Progenitor cell of endocrine pancreas (in vitro differentiated cells): ENCODE measurements at places on chromosomes 16 and 17.

GRCh38 chr17:12301551-12301950 is 280.9 kb downstream of the MAP2K4 start:
- DNase-seq, result no peak

GRCh38 chr16:67999985-68000384 is 701 bp upstream of the DPEP2 start:
- DNase-seq, result no peak

- no peak for DNase-seq
Observed at GRCh38 chr16:58495521-58496331, 4.2 kb upstream of the NDRG4 start.

DNA sequence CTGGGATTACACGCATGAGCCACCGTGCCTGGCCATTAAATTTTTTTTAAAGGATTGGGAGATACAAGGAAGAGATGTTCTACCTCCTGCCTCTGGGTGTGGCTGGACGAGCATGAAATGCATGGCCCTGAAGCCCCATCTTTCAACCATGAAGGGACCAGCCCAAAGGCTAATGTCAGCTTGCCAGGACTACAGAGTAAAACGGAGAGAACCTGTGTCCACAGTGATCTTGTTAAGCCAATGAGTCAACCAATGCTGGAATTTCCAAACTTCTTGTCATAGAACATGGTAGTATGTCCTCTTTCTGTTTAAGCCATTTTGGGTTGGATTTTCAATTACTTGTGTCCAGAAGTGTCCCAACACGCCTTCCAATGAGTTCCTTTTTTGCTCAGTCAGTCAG is 71.3 kb downstream of the RTN4RL1 start:
- DNase-seq, result no peak

DNA sequence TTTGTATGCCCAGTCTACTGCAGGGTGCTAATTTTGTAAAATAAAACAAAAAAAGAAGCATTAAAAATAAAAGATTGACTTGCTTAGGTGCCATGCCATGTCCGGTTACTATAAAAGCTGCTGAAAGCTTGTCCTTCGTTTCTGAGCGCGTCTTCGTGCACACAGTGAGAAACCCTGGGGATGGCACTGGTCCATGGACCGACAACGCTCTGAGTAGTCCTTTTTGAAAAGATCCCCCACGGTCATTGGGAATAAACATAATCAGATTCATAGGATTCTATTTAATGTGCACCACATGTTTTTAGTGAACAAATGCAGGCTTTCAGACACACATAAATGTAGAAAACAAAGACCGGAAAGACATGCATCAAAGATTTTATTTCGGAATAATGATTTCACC is 146.3 kb downstream of the XYLT1 start:
- no peak for DNase-seq

DNA sequence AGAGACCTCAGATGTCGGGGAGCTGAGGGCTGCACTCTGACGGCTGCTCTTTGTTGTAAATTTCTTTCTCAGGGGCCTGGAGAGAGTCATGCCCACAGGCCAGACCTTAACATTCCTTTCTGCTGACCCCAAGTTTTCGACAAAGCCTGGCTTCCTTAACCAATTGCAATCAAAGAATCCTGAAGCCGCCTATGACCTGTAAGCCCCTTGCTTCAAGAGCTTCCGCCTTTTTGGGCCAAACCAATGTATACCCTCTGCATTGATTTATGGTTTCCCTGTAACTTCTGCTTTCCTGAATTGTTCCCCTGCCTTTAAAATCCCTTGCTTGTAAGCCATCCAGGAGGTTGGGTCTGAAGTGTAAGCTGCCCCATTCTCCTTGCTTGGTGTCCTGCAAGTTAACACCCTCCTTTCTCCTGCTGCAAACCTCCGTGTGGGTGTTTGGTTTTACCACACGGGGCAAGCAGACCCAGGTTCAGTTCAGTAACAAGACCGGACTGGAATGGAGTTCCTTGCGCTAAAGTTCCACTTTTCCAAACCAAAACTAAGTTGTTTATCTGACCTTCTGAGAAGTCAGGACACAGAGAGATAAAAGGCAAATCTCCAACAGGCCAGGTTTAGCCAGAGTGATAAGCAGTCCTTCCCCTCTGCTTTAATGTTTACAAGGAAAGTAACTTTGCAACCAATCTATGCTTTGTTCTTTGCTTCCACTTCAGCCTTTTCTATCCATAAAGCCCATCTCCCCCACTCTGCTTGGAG is 141.6 kb downstream of the KCNJ12 start:
- no peak for DNase-seq

- DNase-seq, result no peak
Observed at GRCh38 chr16:30728899-30729672, 19.1 kb upstream of the PHKG2 start.

DNA sequence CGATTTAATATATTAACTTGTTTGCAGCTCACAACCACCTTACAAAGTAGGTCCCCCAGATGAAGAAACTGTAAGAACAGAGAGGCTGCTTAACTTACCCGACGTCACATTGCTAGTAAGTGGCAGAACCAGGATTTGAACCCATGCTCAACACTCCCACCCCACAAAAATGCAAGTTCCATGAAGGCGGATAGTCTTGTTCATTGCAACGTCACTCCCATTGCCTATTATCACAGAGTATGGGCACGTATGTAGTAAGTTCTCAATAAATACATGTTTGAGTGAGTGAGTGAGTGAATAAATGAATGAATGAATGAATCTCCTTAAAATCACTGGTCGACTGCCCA is 1.1 kb downstream of the USP31 start:
- DNase-seq, result no peak

DNA sequence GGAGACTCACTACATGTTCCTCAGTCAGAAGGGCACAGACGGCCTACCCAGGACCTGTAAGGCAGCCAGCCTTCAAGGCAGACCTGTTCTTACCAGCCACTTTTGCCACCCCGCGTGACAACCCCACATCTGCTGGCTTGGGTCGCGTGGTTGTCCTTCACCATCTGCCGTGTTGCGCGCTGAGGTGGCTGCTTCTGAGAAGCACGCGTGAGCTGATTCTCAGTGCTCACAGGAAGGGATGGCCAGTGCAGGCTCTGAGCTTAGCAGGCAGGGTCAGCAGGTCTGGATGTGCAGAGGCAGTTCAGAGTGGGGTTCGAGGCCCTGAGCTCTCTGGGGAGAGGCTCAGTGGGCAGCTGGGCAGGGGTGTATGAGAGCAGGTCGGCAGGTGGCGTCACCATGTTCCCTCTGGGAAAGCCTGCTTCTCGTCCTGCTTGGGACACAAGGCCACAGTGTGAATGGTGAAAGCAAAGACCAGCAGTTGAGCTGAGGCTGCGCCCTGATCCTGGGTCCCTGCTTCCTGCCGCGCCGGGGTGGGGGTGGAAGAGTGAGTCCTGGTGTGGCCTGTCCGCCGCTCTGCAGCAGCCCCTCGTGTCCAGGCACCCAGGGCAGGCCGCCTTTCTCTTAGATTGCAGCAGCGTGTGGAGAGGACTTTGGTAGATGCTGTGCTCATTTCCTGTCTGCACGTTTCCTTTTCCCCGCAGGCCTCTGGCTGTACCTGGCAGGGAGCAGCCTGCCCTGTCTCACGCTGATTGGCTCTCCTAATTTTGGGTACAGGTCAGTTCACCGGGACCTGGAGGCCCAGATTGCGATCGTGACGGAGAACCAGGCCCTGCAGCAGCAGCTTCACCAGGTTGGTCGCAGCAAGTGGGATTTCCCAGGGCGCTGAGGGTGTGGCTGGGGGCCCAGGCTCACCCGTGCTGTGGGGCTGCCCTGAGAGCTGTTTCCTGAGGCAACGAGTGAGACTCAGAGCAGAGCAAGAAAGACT is 36.0 kb downstream of the PGS1 start:
- DNase-seq, result no peak

GRCh38 chr17:1752425-1753262 is 9.2 kb upstream of the SERPINF1 start:
- DNase-seq, result no peak

- DNase-seq, result no peak
Observed at GRCh38 chr17:39904990-39905288, 13.5 kb downstream of the GSDMB start.

GRCh38 chr16:86927699-86928098 is 349.4 kb downstream of the FOXL1 start:
- no peak for DNase-seq

DNA sequence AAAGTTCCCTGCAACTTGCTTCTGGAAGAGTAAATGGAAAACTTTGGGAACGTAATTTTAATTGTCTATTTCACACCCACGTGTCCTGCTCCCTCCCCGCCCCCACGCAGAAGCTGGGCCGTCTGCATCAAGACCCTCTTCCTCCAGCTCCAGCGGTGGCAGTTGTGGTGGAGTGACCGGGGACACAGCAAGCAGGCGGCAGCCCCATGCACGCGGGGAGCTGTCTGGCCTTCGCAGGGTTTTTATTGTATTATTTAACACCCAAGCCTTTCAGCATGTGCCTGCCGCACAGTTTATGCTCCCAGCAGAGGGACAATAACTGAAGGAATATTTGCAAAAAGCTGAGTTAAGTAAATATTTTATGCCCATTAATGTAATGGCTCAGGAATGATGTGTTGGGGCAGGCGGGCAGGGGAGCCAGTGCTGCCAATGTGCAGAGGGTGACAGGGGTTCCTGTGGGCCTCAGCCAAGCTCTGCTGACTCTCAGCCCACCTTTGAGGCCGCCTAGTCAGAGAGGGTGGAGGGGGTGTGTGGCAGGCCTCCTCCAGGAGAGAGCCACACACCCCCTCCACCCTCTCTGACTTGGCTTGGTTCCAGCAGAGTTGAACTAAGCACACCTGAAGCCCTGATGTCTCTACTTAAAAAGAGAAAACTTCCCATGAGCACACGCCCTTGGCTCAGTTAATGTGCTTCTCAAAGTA is 32.4 kb upstream of the ENPP7 start:
- DNase-seq, result no peak

GRCh38 chr17:50690887-50691549 is 16.7 kb downstream of the ANKRD40 start:
- DNase-seq, result no peak

GRCh38 chr17:13016881-13017654 is 759 bp downstream of the ELAC2 start:
- no peak for DNase-seq

DNA sequence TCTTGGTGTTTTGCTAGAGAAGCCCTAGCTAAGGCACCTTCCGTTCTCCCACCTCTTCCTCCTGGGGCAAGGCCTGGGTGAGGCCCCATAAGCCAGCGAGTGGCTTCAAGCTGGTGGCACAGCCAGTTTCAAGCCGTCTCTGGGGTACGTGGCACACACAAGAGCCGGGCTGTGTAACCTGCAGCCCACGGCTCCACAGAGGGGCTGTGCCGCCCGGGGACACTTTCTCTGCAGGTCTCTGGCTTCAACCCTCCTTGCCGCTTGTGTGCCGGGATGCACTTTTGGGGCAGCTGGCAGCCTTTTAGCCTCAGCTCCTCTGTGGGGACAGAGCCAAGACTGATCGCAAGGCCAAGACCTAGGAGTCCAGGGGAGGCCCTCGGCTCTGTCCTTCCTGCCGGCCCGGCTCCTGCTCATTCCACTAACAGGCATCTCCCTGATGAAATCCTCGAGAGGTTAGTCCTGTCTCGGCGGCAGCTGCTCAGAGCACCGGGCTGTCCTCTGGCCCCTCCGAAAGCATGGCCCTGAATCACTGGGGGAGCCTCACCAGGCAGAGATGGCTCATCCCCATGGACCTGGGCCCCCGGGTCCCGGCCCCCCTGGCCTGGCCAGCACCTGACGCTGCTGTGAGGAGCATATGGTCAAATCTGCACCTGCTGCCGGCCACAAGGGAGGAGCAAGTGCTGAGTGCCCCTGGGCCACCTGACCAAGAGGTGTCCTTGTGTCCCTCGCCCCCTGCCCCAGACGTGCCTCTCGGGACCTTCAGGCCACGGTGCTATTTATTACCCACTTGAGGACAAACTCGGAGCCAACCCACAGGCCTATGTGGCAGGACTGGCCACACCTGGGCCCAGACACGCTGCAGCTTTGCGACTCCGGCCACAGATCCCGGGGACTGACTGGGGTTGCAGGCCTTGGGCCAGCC is 98.5 kb downstream of the METRNL start:
- DNase-seq, result no peak

DNA sequence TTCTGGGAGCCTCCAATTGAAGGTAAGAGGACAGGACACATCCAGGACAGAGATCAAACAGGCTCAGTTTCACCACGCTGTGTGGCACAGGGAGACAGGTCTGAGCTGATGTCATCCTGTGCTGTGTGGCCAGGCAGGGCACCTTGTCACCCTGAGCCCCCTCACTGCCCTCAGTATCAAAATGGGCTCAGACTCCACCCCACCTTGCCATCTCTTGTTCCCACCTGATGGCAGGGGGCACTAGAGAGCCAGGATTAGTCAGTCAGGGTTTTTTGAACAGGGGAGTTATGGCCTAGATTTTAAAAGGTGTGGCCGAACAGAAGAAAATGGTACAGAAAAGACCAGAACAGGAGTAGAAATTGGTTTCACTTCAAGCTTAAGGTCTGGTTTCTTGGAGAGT is 2.6 kb downstream of the KAT2A start:
- DNase-seq, result no peak

DNA sequence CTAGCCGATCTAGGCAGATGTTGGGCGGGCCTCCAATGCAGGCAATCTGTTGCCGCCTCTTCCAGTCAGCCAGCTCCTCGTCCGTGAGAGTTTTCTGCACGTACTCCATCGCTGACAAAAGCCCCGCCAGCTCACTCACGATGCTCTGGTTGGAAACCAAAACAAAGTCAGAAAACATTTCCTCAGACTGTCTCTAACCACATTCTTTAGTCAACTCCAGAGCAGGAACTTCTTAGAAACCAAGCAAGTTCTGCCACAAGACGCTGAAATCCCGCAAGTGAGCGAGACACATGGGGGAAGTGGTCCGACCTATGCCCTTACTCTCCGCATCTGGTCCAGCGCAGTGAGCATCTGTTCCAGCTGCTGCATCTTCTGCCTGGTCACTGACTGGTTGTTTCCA is 49.1 kb downstream of the STAT5A start:
- DNase-seq, result no peak

GRCh38 chr17:68248891-68249290 is 1.0 kb downstream of the AMZ2 start:
- DNase-seq, result no peak

DNA sequence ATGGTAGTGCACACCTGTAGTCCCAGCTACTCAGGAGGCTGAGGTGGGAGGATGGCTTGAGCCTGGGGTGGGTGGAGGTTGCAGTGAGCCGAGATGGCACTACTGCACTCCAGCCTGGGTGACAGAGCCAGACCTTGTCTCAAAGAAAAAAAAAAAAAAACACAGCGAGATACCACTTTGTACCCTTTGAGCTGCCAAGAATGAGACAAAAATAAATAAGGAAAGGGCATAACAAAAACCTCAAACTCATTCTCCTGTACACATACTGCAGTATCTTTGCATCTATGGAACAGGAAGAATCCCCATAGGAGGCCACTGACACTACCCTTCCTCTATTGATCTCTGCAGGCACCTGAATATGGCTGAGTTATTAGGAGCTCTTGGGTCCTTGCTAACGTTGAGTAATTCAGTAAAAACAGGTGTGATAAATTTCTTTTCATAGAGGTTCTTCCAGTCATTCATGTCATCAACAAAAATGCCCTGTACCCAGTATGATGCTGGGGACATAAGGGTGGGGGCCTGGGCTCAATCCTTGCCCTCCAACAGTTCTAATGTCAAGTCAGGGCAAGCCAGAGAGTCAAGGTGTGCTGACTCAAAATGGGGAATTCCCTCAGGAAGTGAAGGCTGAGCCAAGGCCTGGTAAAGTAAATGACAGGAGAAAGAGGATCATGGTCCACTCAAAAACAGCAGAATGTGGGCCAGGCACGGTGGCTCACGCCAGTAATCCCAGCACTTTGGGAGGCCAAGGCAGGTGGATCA is 26.9 kb downstream of the RANBP10 start:
- no peak for DNase-seq

- no peak for DNase-seq
Observed at GRCh38 chr17:37382056-37382455, 6.3 kb downstream of the C17orf78 start.
